ENCODE measurements at places on chromosomes 2 and 18.

DNA sequence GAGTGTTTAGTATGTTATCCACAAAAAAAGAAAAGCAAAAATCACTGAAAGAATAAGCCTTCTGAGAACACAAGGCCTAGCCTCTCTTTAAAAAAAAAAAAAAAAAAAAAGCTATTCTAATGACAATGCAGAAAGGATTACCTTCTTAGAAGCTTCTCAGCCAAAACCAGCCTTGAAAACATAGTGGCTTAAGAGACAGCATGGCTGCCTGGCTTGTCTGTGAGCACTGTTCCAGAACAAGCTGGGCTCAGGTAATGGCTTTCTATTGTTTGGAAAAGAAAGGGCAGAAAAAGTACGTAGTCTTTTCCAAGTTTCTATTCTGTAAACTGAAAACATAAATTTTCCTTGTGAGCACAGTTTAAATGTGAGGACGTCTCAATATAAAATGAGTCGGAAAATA lies 119.5 kb downstream of the MAP3K20 start:
- DNase-seq = no peak

DNA sequence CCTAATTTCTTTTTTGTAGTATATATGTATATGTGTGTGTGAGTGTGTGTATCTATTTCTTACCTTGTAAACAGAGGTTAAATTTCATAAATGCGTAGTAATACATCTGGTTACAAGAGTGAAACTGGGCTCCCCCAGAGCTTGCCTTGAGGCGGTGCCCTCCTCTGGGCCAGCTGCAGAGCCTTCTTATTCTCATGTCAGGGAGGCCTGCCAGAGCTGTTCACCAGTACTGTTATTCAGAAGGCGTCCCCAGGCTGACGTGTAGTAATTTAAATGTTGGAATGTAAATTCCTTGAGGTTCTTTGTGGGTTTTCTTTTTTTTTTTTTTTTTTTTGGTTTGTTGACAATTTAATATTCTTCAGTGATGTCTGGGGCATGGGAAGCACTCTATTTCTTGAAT lies 11.2 kb downstream of the COPS8 start:
- DNase-seq = no peak

DNA sequence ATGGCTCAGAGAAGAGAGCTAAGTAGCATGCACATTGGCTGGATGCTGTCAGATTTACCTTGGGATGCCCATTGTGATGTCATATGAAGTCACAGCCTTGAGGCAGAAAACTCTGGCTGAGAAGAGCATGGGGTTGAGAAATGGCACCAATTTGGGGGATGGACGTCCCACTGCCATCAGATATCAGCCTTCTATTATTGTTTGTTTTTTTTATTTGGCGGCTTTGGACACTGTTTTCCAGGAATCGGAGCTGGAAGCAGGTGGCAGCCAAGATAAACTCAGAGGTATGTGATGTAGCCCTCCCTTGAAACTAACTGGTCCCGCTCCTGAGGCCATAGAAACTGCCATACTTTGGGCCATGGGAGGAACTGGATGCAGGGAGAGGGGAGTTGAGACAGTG lies 40.6 kb downstream of the GCKR start:
- DNase-seq = no peak

DNA sequence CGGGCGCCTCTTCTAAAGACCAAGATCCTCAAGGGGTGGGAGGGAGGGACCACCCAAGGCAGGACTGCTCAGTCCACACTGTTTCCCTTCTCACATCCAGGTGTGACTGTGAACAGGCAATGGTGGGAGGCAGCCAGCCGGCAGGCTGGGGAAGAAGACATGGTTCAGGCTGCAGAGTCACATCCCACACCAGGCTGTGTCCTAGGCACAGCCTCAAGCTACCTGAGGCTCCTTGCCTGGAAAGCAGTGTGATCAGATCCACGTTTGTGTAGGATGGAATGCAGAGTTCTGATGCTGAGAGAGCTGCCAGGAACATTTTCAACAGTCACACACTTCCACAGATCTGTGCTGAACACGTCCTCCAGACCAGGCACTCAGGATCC lies 16.4 kb downstream of the SLC66A2 start:
- no peak for DNase-seq

DNA sequence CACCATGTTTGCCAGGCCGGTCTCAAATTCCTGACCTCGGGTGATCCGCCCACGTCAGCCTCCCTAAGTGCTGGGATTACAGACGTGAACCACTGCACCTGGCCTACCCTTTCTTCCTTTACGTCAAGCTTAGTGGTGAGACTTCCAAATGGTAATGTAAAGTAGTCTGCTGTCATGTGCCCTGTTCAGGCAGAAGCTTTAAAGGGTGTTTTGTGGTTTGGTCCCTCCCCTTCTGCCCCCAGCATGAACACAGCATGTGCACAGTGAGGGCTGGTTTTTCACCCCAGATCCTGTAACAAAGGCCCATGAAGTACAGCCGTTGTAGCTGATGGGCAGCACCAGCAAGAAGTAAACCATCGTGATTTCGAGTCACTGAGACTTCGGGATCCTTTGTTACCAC lies 2.7 kb upstream of the DTYMK start:
- DNase-seq = no peak

GRCh38 chr2:48605482-48606175 lies 12.0 kb upstream of the GTF2A1L start:
- DNase-seq = no peak

DNA sequence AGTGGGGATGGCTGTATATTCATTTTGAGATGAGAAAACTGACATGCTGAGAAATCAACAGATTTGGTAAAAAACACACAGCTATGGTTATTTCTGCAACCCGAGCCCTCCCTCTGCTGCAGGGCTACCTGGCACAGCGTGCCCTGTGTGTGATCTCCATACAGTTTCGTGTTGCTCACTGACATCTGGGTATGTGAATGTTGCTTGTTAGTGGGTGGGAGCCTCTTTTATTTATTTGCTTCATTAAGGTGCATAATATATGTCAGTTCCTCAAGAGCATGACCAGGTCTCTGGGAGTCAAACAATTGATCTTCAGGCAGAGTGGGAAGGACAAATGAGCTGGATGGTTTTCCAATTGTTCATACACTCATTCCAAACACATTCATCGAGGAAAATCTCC lies 139.1 kb upstream of the FHL2 start:
- no peak for DNase-seq

GRCh38 chr18:24678626-24679025 lies 218.2 kb downstream of the HRH4 start:
- no peak for DNase-seq

DNA sequence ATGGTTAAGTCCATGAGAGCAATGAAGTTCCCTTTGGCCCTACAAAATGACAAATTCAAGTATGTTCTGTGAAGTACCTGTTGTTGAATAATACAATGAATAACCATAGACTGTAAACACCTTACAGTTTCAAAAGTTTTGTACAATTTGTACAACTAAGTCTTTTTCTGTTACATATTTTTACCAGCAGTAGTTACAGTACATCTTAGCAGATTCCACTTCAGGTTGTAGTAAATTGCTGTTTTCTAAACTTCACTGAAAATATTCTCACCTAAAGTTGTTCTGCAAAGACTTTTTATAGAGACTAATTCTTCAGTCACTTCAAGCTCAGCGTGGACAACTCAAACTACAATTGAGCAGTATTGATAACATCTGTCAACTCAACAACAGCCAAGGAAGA lies 28.7 kb downstream of the LNPK start:
- no peak for DNase-seq

DNA sequence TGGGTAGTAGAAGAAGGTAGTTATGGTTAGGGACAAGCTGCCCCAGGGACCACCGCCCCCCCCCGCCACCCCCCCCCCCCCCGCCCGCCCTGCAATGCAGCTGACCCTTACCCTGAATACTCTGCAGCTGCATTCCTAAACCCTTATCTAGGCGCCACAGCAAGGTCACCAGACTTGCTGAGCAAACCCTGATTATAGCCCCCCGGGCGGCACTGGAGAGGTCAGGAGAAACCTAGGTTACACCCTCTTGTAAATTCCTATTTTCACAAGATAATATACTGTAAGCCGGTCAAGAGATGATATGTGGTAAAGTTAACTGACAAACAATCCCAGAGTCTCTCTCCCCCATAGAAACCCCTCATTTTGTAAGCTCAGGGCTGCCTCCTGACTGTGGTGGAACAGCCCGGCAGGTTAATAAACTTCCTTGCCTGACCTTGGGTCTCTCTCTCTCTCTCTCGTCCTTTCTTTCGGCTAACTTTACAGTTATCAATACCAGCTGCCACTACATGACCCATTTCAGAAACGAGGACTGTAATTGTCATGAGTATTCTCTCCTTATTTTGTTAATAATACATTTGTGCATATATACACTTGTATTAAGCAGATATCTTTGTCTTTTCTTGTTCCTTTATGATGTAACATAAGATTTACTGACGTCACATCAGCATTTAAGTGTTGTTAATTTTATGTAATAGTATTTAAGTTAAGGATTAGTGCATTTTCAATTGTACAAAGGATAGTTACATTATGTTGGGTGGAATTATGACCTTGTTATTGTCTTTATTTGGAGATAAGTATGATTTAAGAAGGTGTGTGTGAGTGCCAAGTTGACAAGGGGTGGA lies 22.8 kb upstream of the SMAD4 start:
- DNase-seq = no peak

GRCh38 chr2:72236445-72237067 lies 88.9 kb upstream of the CYP26B1 start:
- no peak for DNase-seq

- no peak for DNase-seq
These were observed 841.8 kb downstream of the SLC4A3 start for GRCh38 chr2:220469201-220469600.

GRCh38 chr2:224944707-224945547 lies 97.3 kb downstream of the DOCK10 start:
- no peak for DNase-seq

- DNase-seq = no peak
These were observed 64.7 kb downstream of the CCDC148 start for GRCh38 chr2:158391876-158392275.

Data from mucosa of gallbladder (tissue), 1 donor.